ENCODE measurements at places on chromosomes 13 and 19.
A peak's percentile ranks its signal among the peaks of the same experiment; 100 is the strongest.

DNA sequence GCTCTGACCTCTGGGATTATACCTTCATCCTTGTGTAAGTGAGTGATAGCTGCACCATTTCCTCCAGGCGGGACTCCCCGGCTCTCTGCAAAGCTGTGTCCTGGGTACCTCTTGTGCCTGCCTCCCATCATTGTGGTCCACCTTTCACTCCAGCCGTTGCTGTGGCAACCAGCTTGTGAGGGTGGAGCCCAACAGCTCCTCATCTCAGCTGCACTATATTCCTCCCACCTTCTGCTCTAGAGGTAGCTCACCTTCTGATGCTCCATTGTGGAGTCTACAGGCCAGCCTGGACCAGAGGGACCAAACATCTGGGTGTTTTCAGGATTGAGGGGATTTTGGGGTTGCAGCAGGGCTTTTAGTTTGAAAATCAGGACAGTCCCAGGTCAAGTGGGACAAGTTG is 708.2 kb downstream of the UQCRFS1 start:
- DNase-seq = no peak

DNA sequence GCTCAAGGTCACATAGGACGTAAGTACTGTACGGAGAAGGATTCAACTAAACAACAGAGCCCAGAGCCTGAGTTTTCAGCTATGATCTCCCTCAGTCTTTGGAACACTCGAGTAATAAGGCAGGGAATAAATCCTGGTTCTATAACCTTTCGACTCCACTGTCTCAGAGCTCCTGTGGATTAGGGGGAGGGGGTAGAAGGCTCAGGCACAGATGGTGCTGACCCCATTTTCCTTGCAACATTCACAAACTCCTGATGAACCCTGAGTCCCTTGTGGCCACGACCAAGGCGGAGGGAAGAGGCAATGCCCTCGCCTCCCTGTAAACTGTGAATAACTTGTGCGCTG is 21.4 kb downstream of the NOVA2 start:
- no peak for DNase-seq

- DNase-seq = no peak
Observed at GRCh38 chr13:42859760-42860159, 78.4 kb downstream of the FAM216B start.

- no peak for DNase-seq
Observed at GRCh38 chr13:99151516-99151915, 49.1 kb upstream of the UBAC2 start.

GRCh38 chr19:50468818-50469217 is 7.5 kb upstream of the EMC10 start:
- no peak for DNase-seq

- peak; percentile 77 for DNase-seq
Observed at GRCh38 chr19:53879140-53880081, 2.6 kb upstream of the PRKCG start.

- DNase-seq = no peak
Observed at GRCh38 chr13:112900226-112900600, 68.8 kb upstream of the MCF2L start.

- no peak for DNase-seq
Observed at GRCh38 chr19:33552928-33553279, 31.3 kb upstream of the PEPD start.

DNA sequence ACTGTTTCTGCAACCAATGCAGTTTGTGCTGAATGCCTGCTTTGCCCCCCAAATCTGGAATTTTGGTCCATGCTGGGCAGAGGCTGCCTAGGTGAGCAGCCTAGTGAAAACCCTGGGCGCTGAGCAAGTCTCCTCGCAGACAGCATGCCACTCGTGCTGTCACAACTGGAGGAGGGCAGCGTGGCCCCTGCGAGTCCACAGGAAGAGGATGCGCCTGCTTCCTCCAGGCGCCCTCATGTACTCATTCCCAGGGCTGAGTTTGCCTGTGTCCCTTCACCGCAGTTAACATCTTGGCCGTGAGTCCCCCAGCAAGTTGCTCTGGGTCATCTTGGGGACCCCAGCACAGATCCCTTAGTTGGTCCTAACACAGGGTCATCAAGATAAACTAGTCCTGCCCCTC is 26.2 kb upstream of the TMEM160 start:
- no peak for DNase-seq

- DNase-seq = no peak
Observed at GRCh38 chr13:40895227-40896184, 106.1 kb downstream of the SLC25A15 start.

DNA sequence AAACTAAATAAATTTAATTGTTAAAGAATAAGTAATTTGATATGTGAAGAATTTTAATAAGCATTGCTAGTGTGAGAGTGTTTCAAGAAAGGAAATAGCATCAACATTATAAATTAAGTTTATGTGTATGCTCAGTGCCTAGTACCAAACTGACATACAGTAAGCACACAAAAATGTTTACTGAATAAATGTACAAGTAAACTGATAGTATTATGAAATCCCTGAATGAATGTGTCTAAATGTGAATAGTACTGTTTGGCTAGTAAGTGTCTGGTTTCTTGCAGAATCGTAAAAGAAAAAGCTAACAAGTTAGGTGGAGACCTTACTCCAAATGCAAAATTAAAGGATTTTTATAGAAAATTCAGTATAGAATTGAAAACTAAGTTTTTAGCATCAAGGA is 233.6 kb downstream of the PCDH9 start:
- no peak for DNase-seq

DNA sequence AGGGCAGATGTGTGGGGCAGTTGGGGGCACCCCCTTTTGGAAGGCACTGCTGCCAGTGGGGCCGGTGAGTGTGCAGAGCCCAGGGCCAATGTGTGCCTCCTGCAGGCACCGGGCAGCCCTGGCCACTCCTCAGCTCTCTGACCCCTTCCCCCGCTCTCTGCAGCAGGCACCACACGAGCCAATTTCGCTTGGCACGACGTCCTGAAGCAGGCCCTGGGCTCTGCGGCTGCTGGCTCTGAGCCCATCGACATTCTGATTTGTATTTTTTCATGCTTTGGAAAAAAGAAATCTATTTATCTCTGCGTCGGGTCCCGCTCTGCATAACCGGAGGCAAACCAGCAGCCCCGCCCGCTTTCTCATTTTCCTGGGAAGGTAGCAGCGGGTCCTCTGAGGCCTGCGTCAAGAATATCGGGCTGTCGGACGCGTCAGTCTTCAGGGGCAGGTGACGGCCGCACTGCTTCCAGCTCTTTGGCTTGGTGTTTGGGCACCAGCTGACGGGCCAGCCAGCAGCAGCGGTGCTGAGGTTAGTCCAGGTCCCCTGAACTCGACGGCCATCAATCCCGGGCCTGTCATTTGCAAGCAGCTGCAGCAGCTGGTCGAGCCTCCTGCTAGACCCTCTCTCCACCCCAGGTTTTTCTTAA is 134.3 kb downstream of the KDM4B start:
- no peak for DNase-seq

DNA sequence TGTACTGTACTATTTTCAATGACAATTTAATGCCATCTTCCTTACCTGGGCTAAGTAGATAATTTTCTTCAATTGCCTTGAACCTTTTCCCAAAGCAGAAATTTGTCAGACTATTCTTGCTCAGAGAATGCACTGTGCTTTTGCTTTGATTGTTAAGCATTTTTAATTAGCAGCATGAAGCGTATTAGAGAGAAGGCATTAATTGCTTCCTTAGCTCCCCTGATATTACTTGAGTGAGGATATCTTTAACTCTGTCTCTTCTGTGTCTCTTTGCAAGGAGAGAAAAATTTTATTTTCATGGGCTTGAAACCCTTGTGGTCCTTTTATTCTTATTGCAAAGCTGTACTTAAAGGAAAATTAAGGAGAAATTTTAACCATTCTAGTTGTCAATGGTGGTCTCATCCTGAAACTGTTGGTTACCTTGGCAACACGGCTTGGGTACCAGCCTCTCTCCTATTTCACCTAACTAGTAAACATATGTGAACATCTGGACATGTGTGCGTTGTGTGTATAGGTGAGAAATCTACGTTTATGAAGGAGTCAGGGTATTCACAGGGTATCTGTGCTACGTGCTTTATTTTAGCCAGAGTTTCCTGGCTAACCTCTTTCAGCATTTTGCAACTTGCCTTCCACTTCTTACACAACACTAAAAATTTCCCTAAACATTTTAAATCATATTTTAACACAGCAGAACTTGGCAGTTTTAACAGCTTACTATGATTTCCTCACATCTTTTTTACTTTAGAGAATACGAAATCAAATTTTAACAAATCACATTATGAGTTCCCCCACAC is 225.5 kb downstream of the KLF5 start:
- DNase-seq = no peak

GRCh38 chr19:50906217-50906616 is 5.0 kb downstream of the KLK4 start:
- DNase-seq = no peak

GRCh38 chr19:45879055-45879454 is 6.9 kb downstream of the IRF2BP1 start:
- DNase-seq = no peak

DNA sequence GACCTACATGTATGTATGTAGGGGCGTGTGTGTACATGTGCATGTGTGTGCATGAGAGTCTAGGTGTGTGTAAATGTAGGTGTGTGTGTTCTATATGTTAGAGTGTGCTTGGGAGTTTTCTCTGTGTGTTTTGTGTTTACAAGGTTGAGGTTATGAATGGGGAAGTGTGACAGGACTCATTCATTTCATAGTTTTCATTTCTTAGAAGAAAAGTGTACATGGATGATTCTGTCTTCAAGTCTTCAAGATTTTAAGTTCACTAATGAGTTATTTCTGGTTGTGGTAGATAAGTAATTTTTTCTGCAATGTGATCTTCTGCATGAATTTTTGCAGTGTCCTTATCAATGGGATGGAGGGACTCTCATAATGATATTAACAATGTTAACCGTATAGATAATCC is 118.2 kb upstream of the SLC10A2 start:
- DNase-seq = no peak

GRCh38 chr13:98954313-98954712 is 23.6 kb downstream of the DOCK9 start:
- DNase-seq = no peak

DNA sequence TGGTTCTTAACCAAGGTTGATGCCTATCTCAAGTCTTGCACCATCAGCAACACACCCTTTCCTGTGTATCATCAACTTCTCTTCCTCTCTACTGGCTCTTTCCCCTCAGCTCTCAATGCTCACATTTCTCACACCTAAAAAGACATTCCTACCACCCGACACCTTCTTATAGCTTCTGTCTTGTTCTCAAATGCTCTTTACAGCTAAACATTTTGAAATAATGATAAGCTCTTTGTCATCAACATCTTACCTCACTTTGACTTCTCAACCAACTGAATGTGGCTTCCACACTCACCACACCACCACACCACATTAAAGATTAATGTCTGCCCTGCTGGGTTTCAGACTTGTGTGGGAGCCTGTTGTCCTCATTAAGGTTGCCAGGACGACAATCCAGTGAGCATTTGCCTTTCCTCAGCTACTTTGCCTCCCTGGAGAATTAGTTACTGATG is 67.8 kb downstream of the RXFP2 start:
- no peak for DNase-seq

GRCh38 chr19:49272204-49272603 is 52.8 kb downstream of the SLC6A16 start:
- no peak for DNase-seq

GRCh38 chr13:106151056-106151699 is 384.3 kb downstream of the EFNB2 start:
- no peak for DNase-seq

DNA sequence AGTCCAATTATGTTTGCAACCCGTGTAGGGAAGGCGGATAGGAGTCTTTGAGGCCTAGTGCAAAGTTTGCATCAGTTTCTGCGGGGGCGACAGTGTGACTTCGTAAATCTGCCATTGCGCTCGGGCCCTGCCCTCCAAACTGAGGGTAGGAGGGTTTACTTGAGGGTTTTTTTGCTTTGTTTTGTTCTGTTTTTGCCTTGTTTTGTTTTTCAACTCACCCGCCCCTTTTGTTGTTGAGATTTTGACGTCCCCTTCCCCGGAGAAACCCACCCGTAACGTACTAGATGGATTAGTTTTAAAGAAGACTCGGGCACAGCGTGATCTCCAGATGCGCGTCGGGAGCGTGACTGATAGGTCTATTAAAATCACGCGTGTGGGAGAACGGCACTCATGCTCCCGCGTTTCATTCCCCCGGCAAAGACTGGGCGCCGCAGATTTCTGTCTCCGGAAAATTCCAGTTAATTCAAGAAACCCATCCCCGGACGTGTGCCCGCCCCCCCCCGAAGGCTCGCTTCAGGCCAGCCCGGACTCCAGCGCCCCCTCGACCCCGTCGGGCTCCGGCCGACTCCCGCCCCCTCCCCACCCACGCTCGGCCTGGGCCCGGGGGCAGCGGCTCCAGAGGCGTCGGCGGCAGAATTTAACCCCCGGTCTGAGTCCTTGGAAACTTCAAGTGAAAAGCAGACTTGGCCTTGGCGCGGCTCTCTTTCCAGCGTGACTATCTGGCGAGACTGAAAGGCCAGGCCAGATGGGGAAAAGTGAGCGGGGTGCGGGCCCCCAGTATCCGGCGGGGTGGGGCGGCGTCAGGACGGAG is 5.0 kb downstream of the SOX1 start:
- DNase-seq = no peak

DNA sequence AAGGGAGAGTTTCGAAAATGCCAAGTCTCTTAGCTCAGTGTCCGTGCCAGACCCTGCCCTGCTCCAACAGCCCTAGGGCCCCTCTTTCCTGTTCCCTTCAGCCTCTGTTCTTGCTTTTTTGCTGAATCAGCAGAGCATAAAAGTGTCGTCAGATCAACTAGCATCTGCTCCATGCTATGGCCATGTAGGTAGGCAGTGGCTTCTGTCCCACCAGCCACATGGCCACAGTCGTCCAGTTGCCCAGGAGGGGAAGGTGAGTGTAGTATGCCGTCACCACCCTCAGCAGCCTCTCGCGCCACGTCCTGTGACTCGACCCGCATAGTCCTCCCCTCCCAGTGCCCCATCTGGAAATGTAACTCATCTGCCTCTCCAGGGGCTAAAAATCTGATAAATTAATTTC is 50.9 kb upstream of the ATP11A start:
- DNase-seq = no peak

DNA sequence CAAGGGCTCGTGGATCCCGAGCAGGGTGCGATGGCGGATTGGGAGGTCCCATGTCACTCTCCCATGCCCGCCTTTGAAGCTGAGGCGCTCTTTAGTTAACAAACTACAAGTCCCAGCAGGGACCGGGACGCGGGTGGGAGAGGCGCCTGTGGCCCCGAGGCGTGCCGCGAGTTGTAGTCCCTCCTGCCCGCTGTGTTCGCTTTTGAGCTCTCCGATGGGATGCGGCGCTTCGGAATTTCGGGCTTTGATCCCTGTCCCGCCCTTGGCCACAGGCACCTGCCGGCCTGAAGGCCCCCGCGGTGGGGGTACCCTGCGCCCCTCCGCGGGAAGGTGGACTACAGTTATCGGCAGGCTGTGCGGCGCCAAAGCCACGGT is 11.0 kb downstream of the CYTH2 start:
- DNase-seq = peak; percentile 41

DNA sequence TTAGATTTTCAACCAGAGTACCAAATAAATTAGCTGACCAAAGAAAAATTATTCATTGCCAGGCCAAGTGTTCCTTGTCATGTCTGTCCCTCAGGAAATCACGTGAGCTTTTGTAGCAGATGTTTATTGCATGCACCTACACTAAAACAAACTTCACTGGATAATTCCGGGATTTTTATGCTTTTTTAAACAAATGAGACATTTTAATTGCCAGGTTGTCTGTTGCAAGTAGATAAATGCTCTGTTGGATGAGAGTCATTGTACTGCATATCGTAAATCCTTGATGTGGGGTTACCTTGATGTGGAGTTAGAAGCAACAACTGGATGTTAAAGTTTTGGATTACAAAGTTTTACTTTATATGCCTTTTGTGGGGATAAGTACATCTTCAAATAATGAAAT is 1187.7 kb upstream of the PCDH9 start:
- no peak for DNase-seq

- no peak for DNase-seq
Observed at GRCh38 chr19:42129399-42130253, 2.6 kb downstream of the POU2F2 start.

- DNase-seq = no peak
Observed at GRCh38 chr13:50494138-50494537, 349.4 kb downstream of the DLEU7 start.

Measured in hypothalamus (tissue), 51 donors.